ENCODE measurements at places on chromosomes 12 and 14.

DNA sequence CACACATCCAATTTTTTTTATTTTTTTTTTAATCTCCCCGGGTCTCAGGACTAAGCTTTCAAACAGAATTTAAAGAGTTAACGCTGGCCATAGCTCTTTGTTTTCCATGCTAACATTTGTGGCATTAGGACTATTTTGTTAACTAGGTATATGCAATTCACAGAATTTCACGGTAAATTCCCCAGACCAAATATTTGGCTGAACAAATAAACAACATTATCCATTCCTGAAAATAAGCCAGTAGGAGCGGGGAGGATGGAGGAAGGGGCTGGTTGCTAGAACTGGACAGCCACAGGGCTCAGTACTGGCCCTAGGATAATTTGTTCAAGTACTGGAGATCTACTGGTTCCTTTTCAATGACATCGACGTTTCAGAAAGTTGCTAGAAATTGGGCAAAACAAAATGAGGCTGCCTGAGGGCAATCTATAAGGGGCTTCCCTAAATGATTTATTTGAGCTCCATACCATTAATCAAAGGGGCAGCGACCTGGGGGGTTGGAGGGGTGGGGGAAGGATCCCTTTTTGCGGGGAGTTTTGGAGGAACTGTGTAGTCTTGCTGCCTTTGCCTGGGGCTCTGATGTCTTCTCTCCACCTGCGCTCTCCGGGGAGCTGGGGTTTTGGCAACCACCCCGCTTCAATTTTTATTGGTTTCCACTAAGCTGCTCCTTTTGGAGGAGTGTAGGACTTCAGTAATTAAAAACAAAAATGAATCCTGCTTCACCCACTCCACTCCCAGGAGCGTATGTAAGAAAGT is 9.0 kb downstream of the BMP4 start:
- no peak for DNase-seq

GRCh38 chr12:61524851-61525250 is 735.4 kb upstream of the USP15 start:
- no peak for DNase-seq

DNA sequence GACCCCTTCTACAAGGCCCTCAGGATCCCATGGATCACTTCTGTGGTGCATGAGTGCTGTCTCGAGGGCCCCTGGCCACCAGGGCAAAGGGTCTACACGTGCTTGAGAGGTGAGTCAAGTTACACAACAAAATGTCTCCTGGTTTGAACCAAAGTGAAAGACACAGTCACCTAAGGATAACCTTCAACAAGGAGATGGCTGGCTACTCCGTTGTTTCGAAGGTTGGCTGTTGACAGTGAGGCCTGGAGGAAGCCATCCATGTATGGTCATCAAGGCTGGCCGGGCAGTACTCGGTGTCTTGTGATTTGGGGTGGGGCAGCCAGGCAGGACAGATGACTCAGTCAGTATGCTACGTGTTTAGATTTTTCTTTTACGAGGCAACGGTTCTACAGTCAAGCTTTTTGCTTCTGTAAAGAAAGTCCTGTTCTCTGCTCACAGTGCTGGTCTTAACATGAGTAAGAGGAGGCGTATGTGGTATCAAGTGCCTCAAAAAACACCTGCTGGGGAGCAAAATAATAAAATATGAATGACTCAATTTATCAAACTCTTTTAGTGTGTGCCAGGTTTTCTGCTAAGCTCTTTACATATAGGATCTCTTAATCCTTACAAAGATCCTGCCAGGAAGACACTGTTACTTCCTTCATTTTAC is 18.0 kb upstream of the NT5DC3 start:
- DNase-seq, result no peak

DNA sequence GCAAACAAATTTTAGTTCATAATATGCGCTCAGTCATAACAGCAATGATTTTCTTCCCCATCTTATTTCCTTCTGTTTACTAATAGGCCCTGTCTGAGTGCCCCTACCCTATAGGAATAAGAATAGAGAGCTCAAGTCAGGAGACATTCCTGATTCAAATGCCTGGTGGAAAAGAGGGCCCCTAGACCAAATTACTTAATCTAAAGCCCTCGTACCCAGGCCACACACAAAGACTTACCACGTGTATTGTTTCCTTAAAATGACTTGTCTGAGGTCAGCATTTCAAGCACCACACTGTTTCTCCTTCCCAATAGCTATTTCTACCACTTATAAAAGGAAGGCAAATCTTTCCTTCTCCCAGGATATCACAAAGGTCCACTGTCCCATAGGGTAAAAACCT is 314.9 kb upstream of the TMTC1 start:
- no peak for DNase-seq

- DNase-seq, result no peak
Measured at GRCh38 chr14:75439989-75440388, 12.2 kb downstream of the JDP2 start.

- DNase-seq, result no peak
Measured at GRCh38 chr12:130119241-130119861, 42.9 kb upstream of the FZD10 start.

- DNase-seq, result no peak
Measured at GRCh38 chr12:12622418-12622817, 10.7 kb downstream of the CREBL2 start.

- DNase-seq, result no peak
Measured at GRCh38 chr12:116238149-116238548, 39.3 kb downstream of the MED13L start.

DNA sequence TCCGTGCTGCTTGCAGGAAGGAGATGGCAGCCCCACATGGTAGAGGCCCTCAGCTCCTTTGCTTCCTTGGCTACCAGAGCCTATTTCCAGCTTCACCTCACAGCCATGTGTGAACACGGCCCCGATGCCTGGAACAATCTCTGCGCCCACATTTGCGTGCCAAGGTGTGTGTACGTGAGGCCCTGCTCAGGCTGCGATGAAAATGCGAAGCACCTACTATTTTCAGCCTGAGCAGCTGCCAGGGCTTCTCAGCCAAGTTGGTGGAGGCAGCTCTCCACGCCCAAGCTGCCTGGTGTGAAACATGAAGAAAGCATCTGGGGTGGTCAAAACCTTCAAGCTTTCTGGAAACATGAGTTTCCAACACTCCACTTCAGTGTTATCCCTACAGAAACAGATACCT is 177.8 kb upstream of the EGLN3 start:
- no peak for DNase-seq

DNA sequence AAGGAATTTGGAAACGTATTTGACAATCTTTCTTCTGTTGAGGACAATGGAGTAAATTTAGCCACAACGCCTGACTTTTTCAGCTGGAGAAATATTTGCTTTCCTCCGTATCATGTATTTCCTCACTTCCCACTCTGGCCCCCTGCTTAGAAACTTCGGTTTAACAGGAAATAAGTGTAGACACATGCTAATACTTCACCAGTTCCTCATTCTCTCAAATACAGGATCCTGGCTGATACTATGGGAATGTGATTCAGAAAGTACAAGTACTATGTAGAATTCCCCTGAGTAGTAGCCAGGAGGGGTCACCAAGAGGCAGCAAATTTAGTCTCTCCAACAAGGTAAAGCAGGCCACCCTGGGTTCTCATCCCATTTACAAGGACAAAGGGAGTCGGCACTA is 58.0 kb downstream of the FAR2 start:
- DNase-seq, result no peak

GRCh38 chr12:13197032-13197431 is 506 bp downstream of the EMP1 start:
- DNase-seq, result no peak

GRCh38 chr14:96095581-96096476 is 56.7 kb downstream of the C14orf132 start:
- no peak for DNase-seq

GRCh38 chr14:40574780-40575179 is 1031.9 kb upstream of the LRFN5 start:
- no peak for DNase-seq

GRCh38 chr14:27187136-27187535 is 589.3 kb upstream of the NOVA1 start:
- DNase-seq, result no peak

- DNase-seq, result peak; percentile 10
Measured at GRCh38 chr12:68259318-68259940, 6.0 kb upstream of the IL22 start.

DNA sequence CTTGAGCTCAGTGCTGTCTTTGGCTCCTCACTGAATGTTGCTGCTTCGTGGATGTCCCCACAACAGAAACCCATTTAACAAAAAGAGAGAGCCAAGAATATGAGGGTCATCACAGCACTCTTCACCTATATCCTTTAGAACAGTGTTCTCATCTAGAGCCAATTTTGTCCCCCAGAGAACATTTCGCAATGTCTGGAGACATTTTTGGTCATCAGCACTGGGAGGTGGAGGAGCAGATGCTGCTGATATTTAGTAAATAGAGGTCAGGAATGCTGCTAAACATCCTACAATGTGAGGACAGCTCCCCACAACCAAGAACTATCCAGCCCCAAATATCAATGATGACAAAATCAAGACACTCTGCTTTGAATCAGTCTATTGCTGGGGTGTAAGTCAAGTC is 92.5 kb downstream of the BBS10 start:
- no peak for DNase-seq

GRCh38 chr12:30900351-30900750 is 26.2 kb upstream of the TSPAN11 start:
- no peak for DNase-seq
